T-helper 2 cell (primary cell): ENCODE measurements at places on chromosomes 3 and 15.

GRCh38 chr15:64004056-64004455 is 42.2 kb downstream of the DAPK2 start:
- no peak for DNase-seq

- no peak for DNase-seq
These were observed 416.8 kb downstream of the NR2F2 start for GRCh38 chr15:96747291-96747690.

DNA sequence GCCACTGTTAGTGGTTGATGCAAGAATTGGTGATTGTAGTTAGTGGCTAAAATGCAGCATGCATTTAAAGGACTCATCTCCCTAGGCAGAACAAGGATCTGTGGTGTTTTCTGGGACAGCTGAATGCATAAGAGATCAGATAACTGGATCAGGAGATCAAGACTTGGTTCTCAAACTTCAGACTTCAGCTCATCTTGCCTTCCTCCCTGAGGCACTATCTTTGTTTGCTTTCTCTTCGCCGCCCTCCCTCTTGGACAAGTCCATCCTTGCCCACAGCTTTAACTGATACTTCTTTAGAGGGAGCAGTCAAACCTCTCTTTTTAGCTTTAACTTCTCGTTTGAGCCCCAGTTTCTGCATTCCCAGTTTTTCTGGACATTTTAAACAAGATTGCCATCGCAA is 195.4 kb upstream of the TPRG1 start:
- no peak for DNase-seq

DNA sequence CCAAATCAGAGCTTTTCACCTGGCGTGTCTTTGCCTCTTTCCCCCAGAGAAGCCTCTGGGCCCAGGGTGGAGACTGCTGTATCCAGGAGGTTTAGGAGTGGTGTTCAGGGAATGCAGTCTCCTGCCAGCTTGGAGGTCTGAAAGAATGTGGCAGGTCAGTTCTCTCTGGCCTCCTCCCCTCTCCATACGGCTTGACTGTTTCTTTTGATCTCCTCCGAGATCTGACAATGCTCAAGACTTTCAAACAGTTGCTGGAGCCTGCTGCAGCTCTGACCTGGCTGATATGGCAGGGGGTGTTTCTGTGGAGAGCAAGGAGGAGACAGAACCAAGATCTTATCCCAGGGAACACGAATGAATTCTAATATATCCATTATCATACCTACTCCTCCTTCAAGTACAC is 24.7 kb upstream of the TM4SF4 start:
- DNase-seq, result no peak

- no peak for DNase-seq
These were observed 69.9 kb downstream of the EPHB3 start for GRCh38 chr3:184631472-184631861.

DNA sequence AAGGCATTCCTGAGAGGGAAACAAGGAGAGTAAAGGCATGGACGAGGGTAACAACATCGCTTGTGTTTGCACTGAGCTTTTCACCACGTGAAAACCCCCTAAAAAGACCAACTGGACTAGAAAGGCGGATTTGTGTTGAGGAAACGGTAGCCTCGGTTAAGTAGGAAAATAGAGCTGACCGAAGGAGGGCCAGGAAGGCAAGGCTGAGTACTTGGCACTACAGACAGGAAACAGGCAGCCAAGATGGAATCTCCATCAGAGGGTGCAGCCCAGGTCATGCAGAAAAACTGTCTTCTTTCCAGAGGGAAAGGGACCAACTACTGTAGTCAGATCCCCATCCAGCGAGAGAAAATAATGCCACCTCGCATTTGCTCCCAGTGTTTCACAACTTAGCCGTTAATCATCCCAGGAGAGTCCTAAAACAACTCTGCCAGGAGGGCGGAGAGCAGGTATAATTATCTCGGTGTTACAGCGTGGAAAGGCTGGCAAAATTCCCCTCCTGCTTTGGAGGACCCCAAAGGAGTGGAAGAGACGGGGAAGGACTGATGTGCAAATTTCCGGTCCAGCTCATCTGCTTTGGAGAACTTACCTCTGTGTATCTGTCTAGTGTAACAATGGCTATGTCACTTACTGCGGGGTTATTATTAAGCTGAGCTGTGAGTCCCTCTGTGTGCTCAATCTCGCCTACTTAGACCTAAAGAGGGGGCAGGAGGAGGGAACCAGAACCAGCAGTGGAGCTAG is 77.2 kb downstream of the MYO1E start:
- no peak for DNase-seq

- no peak for DNase-seq
These were observed 103.9 kb downstream of the LRIG1 start for GRCh38 chr3:66396888-66397287.

- no peak for DNase-seq
These were observed 3.6 kb upstream of the CD276 start for GRCh38 chr15:73680549-73680948.

DNA sequence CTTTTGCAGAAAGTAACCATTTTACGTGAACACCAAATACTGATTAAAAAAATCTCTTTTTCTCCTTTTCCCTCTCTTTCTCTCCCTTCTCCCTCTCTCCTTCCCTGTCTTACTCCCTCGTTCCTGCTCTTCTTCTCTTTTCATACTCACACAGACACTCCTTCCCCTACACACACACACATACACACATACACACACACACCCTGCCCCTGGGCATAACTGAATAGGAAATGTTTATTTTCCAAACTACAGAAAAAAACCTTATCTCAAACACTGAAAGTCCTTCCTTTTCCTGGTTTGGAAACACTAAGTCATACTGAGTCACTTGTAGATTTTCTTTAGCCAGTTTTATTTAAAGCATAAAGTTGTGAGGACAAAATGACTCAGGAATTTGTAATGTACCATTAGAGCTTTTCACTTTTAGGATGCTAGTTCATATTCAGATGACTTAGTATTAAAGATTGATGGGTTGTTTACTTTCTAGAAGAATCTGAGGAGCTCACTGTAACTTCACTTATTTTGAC is 62.4 kb downstream of the MBNL1 start:
- DNase-seq, result no peak

GRCh38 chr15:41416128-41416741 is 660 bp upstream of the RTF1 start:
- no peak for DNase-seq

GRCh38 chr3:73669260-73669659 is 44.5 kb upstream of the PDZRN3 start:
- DNase-seq, result no peak

- DNase-seq, result no peak
These were observed 9.4 kb downstream of the IGSF11 start for GRCh38 chr3:119025171-119025795.

DNA sequence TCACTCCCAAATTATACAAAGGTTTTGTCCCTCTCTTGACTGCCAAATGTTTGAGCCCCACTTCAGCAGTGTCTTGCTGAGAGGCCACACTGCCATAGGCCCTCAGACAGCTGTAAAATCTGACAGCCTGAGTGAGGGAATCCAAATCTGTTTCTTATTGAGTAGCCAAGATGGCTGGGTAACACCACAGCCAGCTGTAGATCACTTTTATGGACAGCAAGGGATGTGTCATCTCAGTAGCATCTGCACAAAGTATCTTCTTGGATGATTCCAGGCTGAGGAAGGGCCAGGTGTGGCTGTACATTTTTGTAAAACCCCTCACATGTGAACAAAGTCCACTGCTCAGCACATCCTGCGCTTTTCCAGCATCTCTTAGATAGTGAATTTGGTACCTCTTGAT is 237.0 kb upstream of the LRTM1 start:
- no peak for DNase-seq

GRCh38 chr3:124142389-124142970 is 150.6 kb upstream of the ROPN1 start:
- DNase-seq, result no peak

DNA sequence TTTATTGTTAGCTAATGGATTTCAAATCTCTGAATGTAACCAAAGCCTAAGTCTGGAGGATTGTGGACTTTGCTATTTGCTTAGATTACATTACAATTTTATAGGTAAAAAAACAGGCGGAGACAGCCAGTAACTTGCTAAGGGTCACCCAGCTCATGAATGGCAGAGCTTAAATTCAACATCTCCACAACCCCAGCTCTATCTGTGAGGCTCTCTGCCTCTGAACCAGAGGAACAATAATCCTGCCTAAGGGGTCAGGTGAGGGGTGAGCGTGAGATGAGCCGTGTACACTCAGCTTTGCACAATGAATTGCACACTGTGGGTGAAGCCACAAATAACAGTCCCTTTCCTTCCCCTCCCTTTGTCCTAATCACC is 69.8 kb upstream of the SPATA12 start:
- no peak for DNase-seq
